ENCODE measurements at places on chromosomes 6 and 20.

DNA sequence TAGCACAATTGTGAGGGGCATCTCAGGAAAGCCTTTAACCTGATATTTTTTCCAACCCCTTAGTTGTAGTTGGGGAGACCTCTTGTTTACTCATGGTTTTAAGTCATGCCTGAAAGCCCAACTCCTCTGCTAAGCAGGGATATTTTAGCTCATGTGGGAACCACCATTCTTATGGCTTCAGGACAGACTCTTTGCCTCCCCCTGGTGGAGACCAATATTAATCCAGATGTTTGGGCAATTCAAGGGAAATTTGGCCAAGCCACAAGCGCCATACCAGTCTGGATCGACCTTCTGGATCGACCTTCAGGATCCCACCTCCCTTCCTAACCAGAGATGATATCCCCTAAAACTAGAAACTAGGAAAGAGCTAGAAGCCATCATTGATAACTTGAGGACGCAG, 211.2 kb downstream of the C6orf118 start:
- no peak for DNase-seq

GRCh38 chr20:45128099-45128498, 3.8 kb upstream of the WFDC12 start:
- no peak for DNase-seq

- no peak for DNase-seq
These were observed 12.4 kb downstream of the DAAM2 start for GRCh38 chr6:39804466-39805065.

GRCh38 chr6:131379948-131380347, 193.1 kb upstream of the ARG1 start:
- no peak for DNase-seq

GRCh38 chr20:57609086-57609841, 11.0 kb downstream of the ZBP1 start:
- DNase-seq: no peak

DNA sequence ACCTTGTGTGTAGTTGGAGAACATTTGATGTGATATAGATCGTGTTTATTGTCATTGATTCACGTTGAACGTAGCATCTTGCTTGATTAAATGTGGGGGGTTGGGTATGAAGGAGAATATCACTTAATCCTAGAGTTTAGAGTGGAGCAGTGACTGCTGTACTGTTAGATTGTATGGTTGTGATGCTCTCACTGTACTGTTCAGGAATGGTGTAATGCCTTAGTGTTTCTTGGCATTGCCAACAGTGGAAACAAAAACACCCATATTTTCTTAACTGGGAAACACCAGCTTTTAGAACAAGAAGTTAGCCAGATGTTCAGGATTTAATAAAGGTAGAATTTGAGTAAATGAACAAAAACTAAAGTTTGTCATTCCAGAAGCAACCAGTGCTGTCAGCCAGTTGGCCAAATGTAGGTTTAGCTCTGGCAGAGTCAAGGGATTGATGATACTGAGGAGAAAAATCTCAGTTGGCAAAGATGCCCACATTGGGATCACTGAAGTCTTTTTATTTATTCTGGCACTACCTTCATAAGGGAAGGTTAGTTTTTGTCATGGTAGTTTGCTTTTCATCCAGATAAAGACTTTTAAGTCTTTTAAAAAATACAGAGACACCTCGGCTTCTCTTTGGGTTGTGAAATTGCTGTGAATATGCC, 129.9 kb downstream of the JARID2 start:
- no peak for DNase-seq

- DNase-seq: no peak
These were observed 244.8 kb upstream of the UFL1 start for GRCh38 chr6:96276856-96277255.

Data from NCI-H1092 (cell line).